Right renal pelvis (tissue), 4 donors: ENCODE measurements at places on chromosomes 5 and 9.

GRCh38 chr5:112479418-112479817 lies 60.3 kb upstream of the EPB41L4A start:
- DNase-seq = no peak

DNA sequence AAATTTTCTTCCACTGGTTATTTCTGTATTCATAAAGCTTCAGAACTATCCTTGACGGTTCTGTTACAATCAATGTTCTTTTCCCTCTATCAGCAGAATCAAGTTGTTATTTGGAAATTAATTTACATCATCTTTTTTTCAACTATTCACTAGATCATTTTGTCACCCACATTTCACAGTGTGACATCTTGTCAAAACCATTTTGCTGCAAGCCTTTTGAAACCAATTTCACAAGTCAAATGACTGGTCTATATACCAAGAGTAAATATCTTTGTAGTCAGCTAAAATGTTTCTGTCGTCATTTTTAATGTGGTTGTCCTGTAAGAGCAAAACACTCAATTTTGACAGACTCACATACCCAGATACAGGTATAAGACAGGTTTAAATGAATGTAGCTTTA lies 984.3 kb upstream of the TYRP1 start:
- DNase-seq = no peak

DNA sequence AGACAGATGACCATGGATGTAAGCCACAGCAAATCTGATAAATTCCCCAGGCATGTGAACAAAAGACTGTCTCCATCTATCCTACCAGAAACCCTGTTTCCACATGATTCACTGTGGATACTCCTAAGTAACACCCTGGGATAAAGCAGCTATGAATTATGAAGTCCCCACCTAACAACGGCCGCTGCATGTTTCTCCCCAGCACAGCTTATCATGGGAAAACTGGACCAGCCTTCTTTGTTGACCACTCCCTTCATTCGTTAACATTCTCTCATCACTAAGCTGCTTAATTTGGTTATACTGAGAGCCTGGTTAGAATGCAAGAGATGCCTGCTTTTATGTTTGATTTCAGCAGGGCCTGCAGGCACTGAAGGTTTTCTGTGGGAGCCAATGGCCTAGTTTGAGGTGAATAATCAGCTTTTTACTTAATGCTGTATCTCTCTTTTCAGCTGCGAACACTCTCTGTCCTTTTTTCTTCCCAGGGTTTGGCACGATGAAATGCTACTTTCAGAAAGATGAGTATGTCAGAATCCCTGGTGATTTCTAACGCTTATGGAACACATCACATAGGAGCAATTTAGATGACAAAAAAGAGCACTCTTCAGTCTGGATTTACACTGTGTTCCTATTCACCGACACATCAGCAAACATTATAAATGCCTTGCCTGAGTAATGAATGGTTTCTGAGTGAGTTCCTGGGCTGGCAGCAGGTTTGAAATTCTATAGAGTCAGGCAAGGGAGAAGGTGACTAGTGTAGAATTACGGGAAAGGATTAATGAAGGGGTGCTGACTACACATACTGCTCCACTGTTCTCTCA lies 318.4 kb upstream of the ZNF608 start:
- DNase-seq = no peak

- DNase-seq = no peak
Observed at GRCh38 chr5:36611520-36612274, 5.3 kb downstream of the SLC1A3 start.

DNA sequence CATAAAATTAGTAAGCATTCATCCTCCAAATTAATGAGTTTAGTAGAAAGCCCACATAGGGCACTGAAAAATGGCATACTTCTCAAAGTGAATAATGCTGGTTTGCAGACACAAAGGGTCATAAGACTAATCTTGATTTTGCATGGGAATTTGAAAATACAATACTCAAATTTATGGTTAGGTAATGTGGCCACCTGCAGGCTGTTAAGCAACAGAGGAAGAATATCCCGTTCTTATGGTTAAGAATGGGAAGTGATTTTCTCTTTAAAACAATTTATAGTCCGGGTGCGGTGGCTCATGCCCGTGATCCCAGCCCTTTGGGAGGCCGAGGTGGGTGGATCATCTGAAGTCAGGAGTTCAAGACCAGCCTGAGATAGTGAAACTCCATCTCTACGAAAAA lies 9.4 kb upstream of the PLCXD3 start:
- DNase-seq = no peak

- DNase-seq = no peak
Observed at GRCh38 chr9:115193777-115194176, 75.8 kb upstream of the TNC start.

DNA sequence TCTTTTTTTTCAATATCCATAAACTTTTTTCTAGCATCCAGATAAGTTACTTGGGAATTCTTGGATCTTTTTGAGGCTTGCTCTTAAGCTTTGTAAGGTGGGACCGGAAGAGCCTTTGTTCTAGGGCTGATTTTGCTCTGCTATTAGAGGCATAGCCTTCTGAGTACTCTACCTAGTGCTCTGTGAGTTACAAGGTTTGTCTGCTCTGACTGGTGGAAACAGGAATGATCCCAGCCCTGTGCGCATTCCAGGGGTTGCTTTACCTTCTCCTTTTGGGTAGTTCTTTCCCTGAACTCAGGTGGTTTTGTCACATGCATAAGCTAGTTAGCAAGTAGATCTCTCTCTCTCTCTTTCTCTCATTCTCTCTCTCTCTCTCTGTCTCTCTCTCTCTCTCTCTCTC lies 180.8 kb upstream of the PCSK5 start:
- DNase-seq = no peak

DNA sequence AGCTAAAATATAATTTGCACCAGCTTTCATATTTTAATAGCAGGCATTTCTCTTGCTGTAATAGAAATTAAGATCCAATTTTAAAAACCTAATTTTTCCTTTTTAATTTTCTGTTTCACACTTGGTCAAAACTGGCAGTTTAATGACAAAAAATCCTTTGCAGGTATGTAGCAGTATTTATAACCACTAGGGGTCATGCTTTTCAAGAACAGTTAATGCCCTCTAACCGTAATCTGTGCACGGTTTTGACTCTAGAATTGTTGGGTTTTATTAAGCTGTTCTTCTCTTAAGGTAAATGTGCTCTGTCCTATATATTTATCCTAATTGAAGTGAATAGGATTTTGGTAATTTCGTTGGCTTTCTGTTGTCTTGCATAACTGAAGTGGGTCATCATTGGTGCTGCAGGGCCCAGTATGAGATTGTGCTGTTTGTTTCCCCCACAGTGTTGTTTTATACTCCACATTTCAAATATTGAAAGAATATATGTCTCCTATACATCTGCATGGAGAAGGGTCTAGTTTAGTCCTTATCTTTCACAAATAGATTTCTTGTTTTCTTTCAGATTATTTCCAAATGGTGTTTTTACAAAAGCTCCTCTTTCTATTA lies 107.4 kb downstream of the SCAMP1 start:
- no peak for DNase-seq

- no peak for DNase-seq
Observed at GRCh38 chr9:84303061-84303460, 37.5 kb downstream of the SLC28A3 start.

DNA sequence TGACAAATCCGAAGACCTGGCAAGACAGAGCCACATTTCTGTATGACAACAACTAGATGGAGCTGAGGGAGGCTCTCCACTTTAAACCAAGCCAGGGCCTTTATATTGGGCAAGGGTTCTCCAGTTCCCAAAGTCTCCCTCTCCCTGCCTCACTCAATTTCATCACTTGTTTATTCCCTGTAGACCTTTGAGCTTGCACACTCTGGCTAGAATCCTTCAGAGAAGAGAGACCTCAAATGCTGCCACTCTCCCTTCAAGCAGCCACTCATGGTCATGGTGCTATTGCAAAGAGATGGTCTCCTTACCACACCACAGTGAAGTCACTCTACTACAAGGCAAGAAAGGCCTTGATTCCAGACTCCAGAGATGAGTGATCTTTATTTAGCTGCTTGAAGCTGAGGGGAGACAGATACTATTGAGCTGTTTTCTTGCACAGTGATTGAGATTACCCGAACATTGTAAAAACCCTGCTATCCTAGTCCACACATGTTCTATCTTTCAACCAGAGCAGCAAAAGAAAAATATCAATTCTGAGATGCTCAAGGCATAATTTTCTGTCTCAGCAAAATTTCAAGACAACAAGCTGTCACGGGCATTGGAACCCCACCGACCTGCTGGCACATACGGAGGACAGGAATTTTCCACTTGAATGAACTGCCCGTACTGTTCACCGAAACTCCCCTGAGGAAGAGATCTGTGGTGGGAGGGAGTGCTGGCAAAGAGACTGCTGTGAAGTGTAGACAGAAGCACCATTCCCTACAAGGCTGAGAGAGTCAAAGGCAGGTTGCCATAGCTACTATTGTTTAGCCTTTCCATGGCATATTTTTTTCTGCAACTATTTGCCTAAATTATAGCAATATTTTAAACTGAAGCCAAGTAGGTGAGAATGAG lies 81.1 kb downstream of the CDO1 start:
- no peak for DNase-seq

- DNase-seq = no peak
Observed at GRCh38 chr9:82604947-82605656, 457.8 kb downstream of the RASEF start.

DNA sequence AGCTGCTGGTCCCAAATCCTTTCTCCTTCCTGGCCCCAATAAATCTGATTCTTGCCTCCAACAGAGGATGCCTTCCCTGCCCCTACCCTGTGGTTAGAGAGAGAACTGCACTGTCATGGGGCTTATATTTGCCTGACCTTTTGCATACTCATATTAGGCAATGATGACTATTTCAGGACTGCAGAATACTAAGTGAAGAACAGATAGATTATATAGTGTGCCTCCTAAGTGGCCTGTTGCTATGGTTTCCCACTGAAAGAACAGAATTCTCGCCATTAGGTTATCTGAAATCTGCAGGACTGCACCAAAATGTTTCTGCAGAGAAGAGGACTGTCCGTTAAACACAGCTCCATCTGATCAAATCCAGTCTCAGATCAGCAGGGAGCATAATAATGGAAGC lies 87.3 kb upstream of the CCNG1 start:
- no peak for DNase-seq

DNA sequence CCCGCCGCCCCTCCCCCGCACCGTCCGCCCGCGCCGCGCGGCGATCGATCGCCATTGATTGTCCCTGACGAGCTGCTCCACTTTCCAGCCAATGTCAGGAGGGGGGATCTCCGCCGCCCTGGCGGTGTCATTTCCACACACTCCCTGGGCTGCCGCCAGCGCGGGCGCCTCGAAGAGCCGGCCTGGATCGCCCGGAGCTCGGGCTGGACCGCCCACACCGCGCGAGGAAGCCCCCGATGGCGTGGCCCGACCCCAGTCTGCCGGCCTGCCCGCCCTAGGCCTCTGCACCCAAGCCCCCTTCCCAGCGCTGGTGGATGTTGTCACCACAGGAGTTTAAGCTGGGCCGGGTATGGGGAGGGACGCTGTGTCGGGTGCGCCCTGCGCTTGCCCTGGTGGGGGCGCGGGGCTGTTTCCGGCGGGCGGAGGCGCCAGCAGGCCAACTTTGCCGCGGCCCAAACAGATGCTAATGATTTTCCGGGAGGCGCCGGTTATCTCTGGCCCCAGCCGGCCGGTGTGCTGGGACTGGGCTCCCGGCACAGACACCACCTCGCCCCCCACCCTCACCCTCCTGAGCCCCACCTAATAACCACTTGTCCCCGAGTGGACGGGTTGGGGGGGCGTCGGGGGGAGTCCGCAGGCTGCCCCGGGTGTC lies 10.6 kb upstream of the CXXC5 start:
- no peak for DNase-seq

GRCh38 chr9:89432986-89433530 lies 64.9 kb downstream of the SEMA4D start:
- no peak for DNase-seq

DNA sequence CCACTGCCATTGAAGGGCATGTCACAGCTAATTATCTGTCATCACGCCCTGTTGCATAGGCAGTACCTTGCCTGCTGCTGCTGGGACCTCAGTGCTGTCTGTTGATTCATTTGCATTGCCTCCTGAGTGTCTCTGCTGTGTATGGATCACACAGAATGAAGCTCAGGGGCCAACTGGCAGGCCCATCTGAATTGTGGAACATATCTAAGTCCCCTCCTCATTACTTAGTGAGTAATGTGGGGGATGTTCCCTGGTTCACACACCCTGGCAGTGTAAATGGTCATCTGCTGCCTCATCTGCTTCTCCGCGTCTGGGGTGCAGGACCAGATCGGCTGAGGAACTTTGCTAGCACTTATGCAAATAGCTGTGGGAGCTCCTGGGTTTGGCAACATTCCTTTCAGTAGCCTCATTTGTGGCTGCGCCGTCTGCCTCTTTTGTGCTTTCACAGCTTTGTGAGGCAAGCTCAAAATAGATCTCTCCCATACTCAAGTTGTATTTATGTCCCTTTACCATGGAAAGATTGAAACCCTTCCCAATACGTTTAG lies 25.4 kb downstream of the TYRP1 start:
- DNase-seq = no peak

DNA sequence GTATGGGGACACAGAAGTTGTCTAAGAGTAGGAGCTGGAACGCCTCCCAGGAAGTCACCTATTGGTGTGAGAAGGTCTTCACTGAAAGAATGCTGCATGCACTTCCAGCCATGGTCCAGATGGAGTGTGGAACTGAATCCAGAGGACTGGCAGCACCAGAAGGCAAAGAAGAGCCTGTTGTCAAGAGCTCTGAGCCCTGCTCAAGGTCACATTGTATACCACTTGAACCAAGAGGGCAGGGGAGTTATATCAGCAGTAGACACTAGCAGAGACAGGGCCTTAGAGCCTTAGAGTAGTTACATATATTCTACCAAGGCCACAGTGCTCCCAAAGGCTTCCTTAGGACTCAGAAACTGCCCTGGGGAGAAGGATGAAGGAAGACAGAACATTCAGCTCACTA lies 130.8 kb upstream of the POC5 start:
- DNase-seq = no peak

GRCh38 chr5:4189317-4189716 lies 593.7 kb downstream of the IRX1 start:
- no peak for DNase-seq

DNA sequence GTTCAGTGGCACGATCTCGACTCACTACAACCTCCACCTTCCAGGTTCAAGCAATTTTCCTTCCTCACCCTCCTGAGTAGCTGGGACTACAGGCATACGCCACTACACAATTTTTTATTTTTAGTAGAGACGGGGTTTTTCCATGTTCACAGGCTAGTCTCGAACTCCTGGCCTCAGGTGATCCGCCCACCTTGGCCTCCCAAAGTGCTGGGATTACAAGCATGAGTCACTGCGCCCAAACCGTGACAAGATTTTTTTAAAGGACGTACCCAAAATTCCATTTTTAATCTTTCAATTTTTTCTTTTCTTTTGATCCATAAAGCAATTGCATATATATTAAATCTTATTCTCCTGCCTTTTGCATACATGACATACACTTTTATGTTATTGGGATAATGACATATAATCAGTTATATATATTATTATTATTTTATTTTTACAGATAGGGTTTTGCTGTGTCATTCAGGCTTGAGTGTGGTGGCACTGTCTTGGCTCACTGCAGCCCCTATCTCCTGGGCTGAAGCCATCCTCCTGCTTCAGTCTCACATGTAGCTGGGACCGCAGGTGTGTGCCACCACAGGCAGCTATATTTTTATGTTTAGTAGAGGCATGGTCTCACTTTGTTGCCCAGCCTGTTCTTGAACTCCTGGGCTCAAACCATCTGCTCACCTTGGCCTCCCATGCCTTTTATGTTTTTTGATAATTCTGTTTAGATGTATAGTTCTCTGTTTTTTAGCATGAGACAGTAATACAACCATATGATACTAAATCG lies 71.9 kb downstream of the RAB24 start:
- no peak for DNase-seq
